HFF-Myc (cell line): ENCODE measurements at places on chromosomes 5 and 9.

GRCh38 chr5:151461312-151461711 is 13.9 kb downstream of the SLC36A1 start:
- no peak for DNase-seq

DNA sequence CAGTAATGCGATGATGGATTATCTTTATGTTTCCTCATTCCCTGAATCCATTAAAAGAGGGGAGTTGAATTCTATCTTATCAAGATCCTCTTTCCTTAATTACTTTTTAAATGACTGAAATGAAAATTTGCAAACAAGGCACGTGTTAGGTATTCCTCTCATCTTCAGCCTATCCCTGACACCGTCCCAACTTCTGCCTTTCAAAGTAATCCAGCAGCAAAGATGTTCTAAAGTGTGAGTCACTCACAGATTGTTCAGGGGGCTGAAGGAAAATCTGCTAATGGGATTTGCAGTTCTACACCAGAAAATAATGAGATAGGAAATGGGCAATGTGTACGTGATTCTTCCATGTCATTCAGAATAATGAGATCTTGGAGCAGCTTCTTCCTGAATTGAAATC is 403.0 kb downstream of the ARHGEF28 start:
- DNase-seq, result no peak

- DNase-seq, result no peak
Measured at GRCh38 chr5:14513266-14513665, 68.3 kb upstream of the OTULINL start.

DNA sequence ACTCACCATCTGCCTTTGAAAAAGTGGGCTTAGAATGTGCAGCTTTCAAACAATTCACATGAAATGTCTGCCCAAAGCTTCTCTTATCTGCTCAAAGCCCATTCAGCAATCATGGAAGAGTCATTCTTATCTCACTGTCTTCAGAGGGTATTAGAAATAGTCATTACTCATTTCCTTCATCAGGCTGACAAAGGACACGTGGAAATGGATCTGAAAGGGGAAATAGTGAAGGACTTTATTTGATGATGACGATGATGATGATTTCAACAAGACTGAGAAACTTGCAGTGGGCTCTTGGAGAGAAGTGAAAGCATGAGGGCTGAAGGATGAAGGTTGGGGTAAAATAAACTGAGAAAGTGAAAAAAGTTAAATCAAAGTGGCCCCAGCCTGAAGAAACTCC is 194.3 kb downstream of the SMARCA2 start:
- DNase-seq, result no peak

DNA sequence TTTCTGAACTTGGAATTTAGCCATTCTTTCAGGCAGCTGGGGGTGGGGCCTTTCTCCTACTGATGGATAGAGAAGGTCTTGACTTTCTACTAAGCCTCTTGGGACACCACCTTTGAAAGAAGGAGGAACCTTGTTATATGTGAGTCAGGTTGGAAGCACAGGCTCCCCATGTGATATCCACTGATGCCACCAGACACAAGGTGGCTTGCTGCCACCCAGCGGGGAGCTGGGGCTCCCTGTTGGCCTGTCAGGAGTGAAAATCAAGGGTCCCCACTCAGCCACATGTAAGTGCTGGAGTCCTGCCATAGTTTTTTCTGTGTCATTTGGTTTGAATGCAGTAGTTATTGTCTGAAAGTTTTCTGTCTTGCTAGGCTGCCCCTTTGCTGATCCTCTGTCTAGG is 252.4 kb upstream of the NFIL3 start:
- no peak for DNase-seq

GRCh38 chr9:22855980-22856379 is 409.4 kb downstream of the DMRTA1 start:
- no peak for DNase-seq

DNA sequence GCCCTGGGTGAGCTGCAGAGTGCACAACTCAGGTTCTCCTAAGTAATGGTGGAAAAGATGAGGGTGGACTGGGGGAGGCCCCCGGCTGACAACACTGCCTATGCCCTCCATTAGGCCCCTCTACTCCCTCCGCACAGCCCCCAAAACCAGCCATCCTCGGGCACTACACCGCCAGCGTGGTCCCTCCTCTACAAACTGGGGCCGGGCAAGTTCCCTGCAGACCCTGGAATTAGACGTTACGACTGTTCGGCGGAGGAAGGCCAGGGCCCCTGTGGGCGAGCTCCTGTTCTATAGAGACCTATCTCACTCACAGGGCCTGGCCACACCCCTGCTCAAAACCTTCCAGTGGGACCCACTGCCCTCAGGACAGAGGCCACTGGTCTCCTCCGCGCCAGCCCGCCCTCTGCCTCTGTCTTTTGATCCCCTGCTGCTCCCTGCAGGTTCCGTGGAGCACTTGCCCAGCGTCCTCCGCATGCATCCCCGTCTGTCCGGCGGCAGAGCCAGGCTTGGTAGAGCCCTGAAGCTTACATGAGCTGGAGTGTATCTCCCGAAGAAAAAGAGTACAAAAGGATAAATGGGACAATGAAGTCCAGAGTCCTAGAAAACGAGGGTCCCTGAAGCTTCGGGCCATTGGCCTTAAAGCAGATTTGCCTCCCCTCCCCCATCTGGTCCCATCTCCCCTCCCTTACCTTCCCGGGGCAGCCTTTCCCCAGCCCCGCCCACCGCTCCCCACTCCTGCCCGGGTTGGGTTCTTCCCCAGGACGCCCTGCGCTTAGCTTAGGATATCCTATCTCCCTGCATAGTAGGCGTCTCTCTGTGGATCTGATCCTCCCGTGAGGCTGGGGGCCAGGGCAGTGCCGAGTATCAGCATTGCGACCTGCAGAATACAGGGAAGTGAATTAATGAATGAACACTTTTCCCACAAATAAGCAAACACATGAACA is 71.3 kb downstream of the HRH2 start:
- no peak for DNase-seq

- DNase-seq, result no peak
Measured at GRCh38 chr5:172052450-172053236, 46.2 kb upstream of the FBXW11 start.

- DNase-seq, result no peak
Measured at GRCh38 chr5:54224103-54224826, 86.1 kb downstream of the ARL15 start.

- no peak for DNase-seq
Measured at GRCh38 chr9:90251316-90251715, 391.3 kb downstream of the DIRAS2 start.

DNA sequence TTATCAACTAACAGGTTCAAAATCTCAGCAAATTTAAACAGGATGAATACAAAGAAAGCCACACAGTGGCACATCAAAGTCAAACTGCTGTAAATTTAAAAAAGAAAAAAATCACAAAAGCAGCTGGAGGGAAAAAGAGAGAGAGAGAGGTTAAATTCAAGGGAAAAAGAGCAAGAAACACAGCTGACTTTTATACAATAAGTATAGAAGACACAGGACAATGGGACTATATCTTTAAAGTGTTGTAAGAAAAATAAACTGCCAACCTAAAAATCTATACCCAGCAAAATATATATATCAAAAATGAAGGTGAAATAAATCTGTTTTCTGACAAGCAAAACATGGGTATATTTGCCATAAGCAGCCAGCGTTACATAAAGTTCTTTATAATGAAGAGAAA is 261.5 kb downstream of the TLE1 start:
- DNase-seq, result no peak

DNA sequence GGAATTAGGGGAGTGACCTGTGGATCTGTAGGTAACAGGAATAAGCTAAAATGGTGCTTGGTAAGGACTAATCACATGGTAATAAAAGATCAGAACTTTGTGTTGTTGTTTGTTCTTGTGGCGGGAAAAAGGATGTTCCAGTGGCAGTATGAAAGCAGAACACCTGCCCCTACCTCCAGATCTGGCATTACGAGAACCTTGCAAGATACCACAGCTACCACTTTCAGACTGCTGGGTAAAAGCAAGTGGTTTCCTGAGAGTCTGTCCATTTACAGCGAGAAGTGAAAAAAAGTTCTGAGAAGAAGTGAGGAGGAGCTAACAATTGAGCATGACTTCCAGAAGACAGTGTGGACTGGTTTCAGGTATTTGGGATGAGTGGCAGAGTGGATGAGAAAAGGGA is 252.5 kb downstream of the TLE4 start:
- DNase-seq, result no peak

GRCh38 chr9:136563646-136564325 is 17.9 kb upstream of the NOTCH1 start:
- no peak for DNase-seq

DNA sequence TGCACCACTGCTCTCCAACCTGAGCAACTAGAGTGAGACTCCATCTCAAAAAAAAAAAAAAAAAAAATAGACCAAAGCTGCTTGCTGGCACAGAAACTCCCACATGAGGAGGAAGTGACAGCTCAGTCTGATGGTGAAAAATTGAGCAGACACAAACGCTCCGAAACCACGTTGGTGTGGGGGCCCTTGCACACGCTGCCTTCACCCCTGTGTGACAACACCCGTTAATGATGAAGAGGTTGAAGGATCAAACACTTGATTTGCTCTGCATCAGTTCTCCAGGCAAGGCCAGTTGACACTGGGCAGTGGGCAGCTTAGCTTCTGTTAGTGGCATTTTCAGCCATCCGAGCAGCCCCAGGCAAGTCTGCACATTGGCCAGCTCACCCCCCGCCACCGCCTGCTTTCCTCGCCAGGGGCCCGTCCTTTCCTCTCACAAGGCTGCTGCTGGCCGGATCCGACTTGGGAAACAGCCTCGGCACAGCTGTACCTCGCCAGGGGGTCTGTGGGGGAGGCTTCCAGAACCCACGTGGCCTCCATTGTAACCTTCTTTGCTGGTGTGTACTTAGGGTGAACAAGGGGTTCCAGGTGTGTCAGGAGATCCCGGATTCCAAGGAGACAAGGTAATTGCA is 79.8 kb downstream of the COL27A1 start:
- DNase-seq, result no peak

GRCh38 chr9:21813575-21814473 is 11.4 kb downstream of the MTAP start:
- peak; percentile 52 for DNase-seq

- no peak for DNase-seq
Measured at GRCh38 chr5:61827445-61827975, 478.5 kb upstream of the KIF2A start.

GRCh38 chr5:116068028-116068632 is 16.7 kb upstream of the COMMD10 start:
- peak; percentile 33 for DNase-seq

DNA sequence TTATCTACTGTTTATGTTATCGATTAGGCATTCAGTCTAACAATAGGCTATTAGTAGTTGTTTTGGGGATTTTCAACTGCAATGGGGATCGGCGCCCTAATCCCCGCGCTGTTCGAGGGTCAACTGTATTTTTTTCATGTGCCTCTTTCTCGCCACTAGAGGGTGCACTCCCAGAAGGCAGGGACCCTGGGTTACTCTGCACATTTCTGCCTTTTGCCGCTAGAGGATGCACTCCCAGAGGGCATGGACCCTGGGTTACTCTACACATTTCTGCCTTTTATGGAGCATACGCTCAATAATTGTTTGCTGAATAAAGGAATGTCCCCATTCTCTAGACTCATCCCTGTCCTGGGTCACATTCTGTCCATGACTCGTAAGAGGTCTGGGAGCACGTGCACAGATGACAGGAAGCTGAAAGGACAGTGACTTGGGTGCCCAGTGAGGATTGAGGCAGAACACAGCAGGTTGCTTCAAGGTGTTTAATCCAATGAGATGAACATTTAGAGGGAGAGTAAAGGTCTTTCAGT is 27.9 kb upstream of the RECK start:
- DNase-seq, result no peak

GRCh38 chr5:122384739-122385235 is 72.8 kb downstream of the SNCAIP start:
- DNase-seq, result no peak

GRCh38 chr5:134051305-134051704 is 46.5 kb upstream of the VDAC1 start:
- DNase-seq, result no peak

GRCh38 chr5:143600396-143601075 is 197.1 kb upstream of the NR3C1 start:
- no peak for DNase-seq

DNA sequence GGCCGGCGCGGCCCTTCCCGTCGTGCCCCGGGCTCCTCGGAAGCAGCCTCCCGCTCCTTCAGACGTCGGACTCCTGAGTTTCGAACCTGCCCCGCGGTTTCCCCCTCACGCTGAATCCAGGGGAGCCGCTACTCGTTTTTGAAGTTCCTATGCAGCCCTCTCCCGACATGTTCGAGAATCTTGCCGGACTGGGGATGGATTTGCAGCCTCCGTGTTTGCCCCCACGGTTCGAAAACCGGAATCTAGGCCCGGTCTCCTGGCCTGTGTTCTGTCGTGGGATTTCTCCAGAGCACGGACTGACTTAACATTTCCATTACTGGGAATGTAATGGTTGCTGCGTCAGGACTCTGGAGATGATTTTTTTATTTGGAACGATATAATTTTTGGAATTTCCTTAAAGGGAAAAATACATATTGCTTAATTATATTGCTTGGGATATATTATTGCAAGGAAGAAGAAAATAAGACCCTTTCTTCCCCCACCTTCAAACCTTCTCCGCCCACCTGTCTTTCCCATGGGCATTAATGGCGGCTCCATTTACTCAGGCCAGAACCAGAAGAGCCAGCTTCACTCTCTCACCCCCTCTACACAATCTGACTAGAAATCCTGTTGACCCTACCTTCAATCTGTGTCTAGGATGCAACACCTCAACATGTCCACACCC is 8.5 kb upstream of the MGAT1 start:
- DNase-seq, result no peak

DNA sequence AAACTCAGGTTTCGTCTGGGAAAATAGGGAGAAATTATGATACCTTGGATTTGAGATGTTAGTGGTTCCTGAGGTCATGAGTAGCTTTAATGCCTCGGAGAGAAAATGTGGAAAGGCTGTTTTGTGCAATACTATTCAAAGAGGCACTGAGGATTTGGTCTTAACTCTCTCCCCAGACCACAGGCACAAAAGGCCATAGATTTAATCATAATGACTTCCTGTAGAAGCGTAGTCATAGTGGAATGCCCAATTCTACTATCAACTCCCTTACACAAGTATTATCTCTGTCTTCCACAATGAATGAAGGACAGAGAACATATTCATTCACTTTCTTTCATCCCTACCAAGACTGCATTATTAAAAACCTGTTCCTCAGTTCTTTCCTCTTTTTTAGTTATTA is 153.0 kb upstream of the FTMT start:
- no peak for DNase-seq

DNA sequence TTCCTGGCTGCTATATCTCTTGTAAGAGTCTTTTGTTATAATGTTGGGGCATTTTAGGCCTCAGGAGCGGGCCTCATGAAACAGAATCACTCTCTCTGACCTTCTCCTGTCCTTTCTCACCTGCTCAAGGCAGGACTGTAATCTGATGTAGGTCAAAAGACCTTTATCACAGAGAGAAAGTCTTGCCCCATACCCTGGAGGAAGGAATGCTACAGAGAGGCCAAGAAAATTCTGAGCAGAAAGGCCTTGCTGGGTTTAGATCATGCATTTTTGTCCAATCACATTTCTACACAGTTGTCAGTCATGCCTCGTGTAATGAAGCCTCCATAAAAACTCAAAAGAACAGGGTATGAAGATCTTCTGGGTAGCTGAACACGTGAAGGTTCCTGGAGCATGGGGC is 45.2 kb upstream of the TBC1D2 start:
- DNase-seq, result no peak
